ENCODE measurements at places on chromosomes 2 and 18.

- no peak for DNase-seq
Measured at GRCh38 chr2:26847655-26848335, at the start of gene DPYSL5. TSS of gene DPYSL5 (plus strand) at chr2:26848132. CDS start at chr2:26898500, 50,368 bp downstream.

- DNase-seq = no peak
Measured at GRCh38 chr18:22711192-22711685, 221.9 kb upstream of the RBBP8 start.

GRCh38 chr2:57981083-57981768, 65.4 kb upstream of the VRK2 start:
- DNase-seq = no peak

DNA sequence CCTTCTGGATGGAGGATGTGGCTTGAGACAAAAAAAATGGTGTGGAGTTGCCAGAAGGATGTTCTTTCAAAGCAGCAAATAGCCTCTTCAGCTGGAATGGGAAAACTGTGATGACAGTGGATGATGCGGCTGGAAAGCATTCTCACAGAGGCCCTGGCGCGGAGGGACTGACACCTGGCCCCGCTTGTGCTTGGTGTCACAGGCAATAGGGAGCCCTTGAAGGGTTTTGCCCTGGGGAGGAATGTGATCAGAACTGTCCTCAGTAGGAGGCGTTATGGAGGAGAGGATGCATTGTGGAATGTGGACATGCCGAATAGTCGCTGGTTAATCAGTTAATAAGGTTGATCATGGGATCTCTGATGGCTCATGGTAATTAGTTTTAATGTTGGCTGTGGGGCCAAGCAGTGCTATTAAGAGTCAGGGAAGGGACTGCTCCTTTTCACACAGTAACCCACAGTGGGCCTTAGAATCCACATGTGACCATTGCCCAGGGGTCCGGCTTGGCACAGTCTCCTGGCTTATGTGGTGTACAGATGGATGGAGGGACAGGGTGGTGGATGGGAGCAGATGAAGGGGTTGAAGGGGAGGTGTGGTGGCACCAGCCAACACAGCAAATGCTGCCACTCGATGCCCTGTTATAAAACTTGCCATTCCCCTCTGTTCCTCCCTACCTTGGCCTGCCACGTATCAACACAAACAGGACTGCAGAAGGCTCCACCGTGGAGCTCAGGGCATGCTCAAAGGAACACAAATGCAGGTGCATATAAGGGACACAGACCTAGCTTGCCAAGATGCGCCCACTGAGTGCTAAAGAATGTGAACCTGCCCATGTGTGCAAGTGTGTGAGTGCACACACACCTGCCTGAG, 71.7 kb downstream of the CIB4 start:
- no peak for DNase-seq

DNA sequence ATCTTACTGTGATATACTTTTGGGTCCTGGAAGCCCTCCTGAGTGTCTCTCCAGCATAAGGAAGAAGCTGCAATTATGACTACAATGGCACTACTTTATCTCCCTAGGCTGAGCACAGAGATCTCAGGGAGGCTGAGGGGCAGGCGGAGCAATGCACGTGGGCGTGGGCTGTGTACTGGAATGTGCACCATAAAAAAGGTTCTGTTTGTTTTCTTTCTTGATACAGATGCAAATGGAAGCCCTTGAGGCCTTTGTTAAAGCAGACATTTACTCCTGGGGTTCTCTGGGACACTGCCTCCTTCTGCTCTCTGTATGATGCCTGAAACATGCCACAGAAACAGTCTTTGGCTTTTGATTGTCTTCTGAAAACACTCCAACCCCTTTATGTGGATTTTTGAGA, 79.1 kb upstream of the DLX2 start:
- DNase-seq = no peak

DNA sequence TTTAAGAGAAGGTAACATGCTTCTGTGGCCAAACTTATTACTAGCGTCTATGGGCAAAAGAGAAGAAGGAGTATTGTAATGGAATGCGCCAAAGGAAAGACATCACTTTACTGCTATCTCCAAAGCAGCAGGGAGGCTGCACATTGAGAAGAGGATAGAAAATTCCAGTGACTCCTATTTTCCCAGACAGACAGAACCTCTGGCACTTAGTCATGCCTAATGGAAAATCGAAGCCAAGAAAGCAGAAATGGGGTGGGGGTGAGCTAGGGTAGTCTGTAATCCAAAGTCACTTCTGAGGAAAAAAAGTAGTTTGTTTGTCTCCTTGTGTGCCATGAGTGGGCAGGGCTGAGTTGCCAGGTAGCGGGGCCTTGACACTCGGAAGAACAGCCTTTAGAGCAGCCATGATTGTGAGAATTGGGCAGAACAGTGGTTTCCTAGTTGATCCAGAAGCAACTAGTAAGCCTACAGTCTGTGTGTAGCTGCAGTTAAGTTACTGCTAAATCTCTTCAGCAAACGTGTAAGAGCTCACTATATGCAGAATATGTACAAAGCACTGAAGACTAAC, 79.4 kb upstream of the FOSL2 start:
- DNase-seq = no peak

- peak; percentile 69 for DNase-seq
Measured at GRCh38 chr2:217713395-217714286, 289.2 kb downstream of the TNS1 start.

GRCh38 chr2:176854062-176854461, 358.5 kb upstream of the HNRNPA3 start:
- DNase-seq = no peak

GRCh38 chr2:50922506-50922905, 109.4 kb downstream of the NRXN1 start:
- no peak for DNase-seq

DNA sequence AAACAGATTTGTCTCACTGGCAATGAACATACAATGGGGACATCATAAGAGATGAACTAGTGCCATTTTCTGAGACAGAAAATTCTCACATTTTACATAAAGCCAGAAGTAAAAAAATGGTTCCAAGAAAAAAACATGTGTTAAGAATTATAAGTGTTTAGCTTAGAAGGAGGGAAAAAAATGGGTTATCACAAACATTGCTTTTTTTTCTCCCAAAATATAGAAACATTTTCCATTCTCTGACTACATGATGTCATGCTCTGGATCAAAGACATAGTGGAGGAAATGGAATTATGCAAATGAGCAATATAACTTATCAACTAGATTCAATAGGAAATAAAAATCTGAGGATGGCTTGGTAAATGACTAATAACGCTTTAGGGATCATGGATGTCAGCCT, 49.8 kb downstream of the SPATS2L start:
- no peak for DNase-seq

DNA sequence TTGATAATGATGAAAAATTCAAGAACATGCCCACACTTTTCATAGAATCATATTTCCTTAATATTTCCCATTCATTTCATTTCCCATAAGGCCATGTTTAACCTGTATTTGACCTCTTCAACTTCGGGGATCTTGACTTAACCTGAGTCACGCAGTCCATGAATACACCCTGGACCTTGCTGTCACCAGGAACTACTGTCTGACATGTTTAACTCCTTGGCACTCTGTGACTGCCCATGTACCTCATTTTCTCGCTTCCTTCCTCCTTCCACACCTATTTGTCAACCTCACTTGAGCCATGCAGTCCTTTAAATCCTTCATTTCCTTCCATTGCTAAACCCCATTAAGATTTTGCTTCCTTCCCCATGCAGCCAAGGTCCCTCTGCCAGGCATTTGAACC, 16.3 kb downstream of the ABCB11 start:
- DNase-seq = no peak

DNA sequence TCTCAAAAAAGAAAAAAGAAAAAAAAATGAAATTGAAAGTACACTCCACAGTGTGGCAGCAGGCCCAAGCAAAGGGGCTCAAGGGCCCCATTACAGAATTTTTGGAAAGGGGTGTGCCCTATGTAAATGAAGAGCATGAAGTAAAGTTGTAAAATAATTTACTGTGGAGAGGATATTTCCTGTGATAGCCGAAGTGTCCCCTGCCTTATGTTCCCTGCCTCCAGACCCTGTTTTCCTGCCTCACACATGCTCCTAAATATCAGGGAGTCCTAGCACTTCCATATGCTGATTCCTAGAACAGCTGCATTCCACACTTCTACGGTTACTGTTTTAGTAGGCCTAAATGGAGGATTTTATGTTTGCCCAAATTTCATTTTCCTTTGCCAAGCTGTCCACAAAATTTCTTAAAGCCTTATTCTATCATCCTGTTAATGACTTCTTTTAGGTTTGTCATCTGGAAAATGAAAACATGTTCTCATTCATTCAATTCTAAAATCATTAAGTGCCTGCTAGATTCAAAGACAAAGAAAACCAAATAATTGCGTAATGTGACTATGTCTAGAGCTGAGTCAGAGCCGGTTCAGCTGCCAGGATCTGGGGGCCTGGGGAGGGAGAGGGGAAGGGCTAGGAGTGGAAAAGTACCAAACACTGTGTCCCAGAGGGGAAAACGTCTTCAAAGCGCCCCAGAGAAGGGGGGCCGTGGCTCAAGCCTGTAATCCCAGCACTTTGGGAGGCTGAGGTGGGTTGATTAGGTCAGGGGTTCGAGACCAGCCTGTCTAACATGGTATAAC, 25.9 kb upstream of the IMPA2 start:
- peak; percentile 45 for DNase-seq

GRCh38 chr18:58590254-58590653, 38.6 kb downstream of the ALPK2 start:
- DNase-seq = no peak

DNA sequence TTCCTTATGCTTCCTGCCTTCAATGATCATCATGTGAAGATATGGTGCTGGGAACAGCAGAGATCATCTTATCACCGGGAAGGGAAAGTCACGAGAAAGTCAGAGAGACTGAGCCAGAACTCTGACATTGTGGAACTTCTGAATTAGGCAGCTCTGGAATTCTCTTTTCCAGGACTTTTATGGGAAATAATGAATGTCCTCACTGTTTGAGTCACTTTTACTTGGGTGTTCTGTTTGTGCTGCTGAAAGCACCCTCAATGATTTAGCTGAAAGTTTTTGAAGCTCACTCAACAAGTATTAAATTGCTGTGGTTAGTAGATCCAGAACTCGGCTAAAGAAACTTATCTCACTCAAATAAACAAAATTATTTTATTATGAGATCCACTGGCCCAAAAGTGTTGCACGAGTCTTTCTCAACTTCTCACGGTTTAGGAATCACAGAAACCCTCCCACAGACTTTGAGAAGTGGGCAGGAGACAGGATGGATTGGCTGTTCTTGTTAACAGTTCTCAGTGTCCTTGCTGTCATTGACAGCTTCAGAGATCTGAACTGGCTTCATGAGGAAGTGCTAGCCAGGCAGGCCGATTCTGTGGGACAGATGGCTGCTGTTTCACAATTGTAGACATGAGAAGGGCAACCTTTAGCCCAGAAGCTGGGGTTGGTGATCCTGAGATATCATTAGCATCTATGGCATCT, 26.4 kb upstream of the ATRAID start:
- DNase-seq = no peak
